ENCODE measurements at places on chromosomes 7 and 10.

GRCh38 chr7:157638563-157638962, 301.8 kb downstream of the DNAJB6 start:
- DNase-seq: no peak

- peak; percentile 78 for DNase-seq
Observed at GRCh38 chr10:27742195-27743011, 3.2 kb downstream of the MKX start.

DNA sequence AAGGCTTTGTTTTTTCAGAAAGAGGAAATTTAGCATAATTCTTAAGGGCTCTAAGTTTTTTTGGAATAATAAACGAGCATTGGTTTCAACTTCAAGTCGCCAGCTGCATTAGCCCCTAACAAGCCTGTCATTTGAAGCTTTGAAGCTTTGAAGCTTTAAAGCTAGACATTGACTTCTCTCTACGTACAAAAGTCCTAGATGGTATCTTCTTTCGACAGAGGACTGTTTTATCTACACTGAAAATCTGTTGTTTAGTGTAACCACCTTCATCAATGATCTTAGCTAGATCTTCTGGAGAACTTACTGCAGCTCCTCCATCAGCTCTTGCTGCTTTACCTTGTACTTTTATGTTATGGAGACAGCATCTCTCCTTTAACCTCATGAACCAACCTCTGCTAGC, 79.6 kb upstream of the TMEM72 start:
- no peak for DNase-seq

DNA sequence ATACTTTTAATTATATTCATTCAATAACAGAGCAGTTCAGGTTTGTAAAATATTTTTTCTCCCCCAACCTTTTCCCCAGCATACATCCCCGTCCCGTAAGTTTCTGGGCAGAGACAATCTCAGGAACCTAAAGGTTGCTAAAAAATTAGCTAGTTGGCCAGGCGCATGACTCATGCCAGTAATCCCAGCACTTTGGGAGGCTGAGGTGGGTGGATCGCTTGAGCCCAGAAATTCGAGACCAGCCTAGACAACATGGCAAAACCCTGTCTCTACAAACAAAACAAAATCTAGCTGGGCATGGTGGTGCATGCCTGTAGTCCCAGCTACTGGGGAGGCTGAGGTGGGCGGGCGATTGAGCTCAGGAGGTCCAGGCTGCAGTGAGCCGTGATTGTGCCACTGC, 40.2 kb downstream of the TCF7L2 start:
- no peak for DNase-seq

DNA sequence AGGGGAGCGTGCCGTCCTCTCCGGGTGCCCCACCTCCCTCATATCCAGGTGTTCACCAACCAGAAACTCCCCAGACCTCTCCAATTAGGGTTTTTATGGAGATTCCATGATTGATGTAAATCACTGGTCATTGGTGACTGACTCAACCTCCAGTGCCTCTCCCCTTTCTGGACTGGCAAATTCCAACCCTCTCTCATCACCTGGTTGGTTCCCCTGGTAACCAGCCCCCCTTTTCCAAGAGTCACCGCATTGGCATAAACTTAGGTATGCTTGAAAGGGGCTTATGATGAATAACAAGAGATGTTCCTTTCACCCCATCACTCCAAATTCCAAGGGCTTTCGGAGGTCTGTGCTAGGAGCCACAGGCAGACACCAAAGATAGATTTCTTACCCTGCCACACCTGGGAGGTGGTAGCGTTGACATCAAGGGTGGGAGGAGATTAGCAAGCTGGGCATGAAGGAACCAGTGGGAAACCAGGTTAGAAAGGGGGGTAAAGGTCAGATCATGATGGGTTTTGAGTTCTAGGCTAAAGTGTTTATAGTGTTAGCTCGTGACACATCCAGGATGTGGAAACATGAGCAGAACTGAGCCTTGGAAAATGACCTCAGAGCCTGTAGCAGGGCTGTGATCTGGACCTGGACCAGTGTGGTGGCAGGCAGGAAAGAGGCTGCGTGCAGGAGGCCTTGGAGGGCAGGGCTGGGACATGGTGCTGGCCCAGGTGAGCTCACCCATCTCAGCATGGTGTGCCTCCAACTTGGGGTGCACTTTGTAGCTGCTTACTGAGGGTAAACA, 45.1 kb downstream of the CAMK1D start:
- DNase-seq: no peak

- no peak for DNase-seq
Observed at GRCh38 chr7:23594879-23595604, 2.1 kb upstream of the CCDC126 start.
